ENCODE measurements at places on chromosomes 2 and 18.
A peak's percentile ranks its signal among the peaks of the same experiment; 100 is the strongest.

DNA sequence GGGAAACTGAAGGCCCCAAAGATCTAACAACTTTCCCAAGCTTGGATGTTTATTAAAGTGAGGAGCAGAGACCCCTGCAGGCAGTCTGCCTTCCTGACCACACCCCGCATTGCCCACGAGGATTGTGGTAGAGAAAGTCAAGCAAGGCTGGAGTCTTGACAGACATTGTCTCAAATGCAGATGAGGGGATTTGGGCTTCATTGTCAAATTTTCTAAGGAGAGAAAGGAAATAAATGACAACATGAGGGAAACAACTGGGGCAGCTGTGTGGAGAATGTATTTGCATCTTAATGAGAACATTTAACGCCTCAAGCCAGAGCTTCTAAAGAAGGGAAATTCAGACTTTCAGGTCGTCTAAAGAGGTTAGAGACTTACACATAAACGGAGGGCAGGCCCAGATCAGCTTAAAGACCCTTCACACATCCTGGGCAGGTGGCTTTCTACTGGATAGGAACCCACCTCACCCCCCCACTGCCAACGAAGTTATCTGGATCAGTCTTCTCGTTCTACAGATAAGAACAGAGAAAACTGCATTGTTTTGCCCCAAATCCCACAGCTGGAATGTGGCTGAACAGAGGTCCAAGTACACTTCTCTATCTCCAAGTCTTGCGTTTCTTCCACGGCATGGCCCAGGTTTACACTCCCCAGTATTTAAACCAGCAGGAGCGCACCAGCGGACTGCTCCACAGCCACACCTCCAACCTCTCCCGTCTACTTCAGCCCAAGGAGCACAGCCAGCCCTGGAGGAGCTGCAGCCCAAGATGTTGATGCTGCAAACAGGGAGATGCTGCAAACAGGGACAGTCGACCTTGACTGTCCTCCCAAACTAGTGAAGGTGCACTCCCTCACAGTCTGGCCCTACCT is 16.2 kb upstream of the SCG2 start:
- no peak for DNase-seq

- DNase-seq = no peak
Measured at GRCh38 chr2:41854227-41854626, 193.6 kb upstream of the PKDCC start.

DNA sequence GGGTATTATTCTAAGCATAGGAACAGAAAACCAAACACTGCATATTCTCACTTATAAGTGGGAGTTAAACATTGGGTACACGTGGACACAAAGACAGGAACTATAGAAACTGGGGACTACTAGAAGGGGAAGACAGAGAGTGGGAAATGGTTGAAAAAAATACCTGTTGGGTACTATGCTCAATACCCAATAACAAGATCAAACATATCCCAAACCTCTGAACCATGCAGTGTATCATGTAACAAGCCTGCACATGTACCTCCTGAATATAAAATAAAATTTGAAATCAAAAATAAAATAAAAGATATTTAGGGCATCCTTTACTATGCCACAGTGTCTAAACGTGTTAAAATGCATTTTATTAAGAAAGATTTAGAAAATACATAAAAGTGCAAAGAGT is 221.0 kb upstream of the TFPI start:
- no peak for DNase-seq

- DNase-seq = no peak
Measured at GRCh38 chr2:138771534-138771933, 8.7 kb downstream of the NXPH2 start.

GRCh38 chr18:47915930-47916329 is 14.5 kb downstream of the SMAD2 start:
- no peak for DNase-seq

DNA sequence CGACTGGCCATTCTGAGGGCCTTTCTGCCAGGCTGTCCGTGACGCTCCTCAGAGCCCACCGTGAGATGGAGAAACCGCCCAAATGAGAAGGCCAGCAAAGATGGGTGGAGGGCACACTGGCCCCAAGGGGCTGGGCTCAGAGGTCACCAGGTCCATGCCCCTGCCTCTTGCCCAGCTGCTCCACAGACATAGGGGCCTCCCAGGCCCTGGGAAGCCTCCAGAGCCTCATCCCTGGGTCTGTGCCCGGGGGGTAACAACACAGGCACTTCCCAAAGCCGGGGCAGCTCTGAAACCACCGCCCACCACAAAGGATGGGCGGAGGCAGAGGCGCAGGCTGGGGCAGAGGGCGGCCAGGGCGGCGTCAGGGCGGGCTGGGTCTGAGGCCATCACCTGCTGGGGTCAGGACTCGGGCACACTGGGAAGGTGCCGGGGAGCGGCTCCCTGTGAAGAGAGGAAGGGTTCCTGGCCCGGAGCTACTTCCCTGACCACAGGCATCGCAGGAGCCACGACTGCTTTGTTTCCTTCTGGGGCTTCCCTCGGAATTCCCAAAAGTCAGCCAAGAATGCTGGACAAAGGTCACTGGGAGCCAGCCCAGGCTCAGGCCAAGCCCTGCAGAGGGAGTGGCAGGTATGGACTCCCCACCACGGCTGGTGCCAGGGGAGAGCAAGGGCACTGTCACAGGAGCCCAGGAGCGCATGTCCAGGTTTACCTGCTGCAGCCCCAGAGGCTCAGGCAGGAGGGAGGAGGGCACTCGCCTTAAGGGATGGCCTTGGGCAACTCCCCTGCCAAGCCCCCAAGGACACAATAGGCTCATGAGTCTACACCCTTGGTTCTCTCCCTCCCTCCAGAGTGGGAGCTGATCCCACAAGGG is 9.4 kb downstream of the CYP26B1 start:
- DNase-seq = no peak

GRCh38 chr2:241618829-241619228 is 18.1 kb downstream of the THAP4 start:
- no peak for DNase-seq

DNA sequence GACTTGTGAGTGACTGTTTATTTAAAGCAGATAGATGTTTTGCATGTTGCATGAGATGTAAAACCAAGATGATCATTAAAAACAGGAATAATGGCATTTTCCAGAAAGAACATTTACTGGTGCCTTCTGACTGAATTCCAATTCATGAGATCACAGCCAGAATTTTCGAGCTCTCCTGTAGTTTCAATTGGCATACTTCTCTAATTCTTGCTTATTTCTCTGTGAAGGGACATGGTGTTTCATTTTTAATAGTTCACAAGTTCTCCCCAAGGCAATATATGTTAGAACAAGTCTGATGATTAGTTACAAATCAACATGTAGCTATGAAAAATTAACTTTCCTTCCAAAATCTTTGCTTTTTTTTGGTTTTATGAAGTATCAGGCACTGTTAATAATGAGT is 105.7 kb downstream of the PDE1A start:
- no peak for DNase-seq

GRCh38 chr2:101119431-101119830 is 31.8 kb downstream of the TBC1D8 start:
- no peak for DNase-seq

GRCh38 chr18:43578706-43579105 is 301.4 kb upstream of the SYT4 start:
- DNase-seq = no peak

DNA sequence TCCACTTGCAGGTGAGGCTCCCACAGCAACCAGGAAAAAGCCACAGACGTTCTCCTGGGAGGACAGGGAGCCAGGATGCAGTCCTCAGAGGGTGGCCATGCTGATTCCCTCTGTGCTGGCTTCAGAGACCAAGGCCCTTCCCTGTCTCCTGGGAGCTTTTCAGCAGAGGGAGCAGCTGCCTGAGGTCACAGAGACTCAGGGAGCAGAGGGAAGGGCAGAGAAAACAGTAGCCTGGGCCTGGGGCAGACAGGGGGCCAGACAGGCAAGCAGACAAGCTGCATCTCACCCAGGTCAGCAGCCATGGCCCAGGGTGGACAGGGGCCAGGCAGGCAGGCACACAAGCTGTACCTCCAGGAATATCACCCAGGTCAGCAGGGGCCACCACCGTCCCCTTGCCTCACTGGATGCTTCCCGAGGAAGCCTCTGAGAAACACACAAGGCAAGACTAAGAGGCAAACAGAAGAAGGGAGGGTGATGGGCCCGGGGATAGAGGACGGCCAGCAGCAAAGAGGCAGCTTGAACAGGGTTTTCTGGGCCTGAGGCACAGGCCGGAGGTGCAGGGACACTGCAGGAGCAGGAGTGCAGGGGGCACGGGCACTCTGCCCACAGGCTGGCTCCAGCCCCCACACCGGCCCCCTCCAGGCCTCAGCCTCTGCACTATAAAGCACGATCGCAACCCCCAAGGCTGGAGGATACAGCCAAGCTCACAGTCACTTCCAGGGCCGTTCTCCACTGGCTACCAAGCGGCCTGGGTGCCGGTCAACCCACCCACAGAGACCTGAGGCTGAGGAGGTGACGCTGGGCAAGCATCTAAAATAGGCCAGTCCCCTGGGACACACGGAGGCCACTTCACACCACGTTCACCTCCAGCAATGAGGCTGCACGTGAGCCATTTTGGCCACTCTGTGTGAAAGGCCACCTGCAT is 6.1 kb downstream of the SLC66A2 start:
- DNase-seq = no peak

- DNase-seq = no peak
Measured at GRCh38 chr2:44218771-44219170, 50.1 kb downstream of the PPM1B start.

DNA sequence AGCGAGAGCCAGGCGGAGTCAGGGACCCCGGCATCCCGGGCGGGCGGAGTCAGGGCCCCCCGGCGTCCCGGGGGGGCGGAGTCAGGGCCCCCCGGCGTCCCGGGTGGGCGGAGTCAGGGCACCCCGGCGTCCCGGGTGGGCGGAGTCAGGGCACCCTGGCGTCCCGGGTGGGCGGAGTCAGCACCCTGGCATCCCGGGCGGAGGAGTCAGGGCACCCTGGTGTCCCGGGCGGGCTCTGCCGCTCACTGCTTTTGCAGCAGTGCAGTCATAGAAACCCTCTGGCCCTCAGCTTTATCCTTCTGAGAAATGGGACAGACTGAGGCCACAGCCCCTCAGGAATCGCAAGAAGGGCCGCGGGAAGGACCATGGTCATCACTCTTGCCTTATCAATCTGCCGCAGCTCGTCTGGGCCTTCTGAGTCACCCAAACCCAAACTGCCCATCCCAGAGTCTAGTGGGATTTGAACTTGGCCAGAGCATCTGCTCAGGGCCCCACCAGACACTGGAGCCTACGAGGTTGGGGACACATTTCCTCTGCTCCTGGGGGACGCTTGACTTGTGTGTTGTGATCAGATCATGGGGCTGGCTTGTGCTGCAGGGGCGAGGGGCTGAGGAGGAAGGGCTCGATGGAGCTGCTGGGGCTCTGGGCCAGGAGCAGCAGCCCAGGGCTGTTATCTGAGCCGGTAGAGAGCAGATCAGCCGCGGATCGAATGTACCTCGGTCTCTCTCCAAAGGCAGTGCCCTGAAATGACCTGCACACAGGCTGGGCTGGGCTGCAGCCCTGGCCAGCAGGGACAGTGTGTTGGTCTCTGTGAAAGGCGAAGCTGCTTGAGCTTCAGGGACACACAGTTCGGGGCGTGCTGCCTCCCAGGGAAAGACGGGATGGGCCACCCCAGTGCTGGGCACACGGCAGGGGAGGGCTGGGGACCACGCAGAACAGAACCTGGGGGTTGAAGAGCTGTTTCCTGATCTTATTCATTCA is 290.1 kb upstream of the HDAC4 start:
- DNase-seq = no peak

DNA sequence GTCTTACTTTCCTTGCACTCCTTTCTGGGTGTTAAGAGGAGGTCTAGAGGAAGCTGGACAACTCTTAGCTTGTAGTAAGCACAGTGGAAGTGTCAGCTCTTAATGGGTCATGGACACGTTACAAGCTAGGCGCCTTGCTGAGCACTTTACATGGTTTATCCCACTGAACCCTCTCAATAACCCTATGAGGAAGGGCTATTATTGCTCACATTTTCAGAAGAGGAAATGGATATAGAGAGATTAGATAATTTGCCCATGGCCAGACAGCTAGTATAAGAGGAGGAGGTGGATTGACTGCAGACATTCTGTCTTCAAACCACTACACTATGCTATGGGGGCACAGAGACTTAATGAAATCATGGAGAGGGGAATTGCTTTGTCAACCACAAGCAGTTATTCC is 8.3 kb upstream of the IL1RN start:
- DNase-seq = no peak

GRCh38 chr2:107728586-107728985 is 98.1 kb upstream of the RGPD4 start:
- no peak for DNase-seq

DNA sequence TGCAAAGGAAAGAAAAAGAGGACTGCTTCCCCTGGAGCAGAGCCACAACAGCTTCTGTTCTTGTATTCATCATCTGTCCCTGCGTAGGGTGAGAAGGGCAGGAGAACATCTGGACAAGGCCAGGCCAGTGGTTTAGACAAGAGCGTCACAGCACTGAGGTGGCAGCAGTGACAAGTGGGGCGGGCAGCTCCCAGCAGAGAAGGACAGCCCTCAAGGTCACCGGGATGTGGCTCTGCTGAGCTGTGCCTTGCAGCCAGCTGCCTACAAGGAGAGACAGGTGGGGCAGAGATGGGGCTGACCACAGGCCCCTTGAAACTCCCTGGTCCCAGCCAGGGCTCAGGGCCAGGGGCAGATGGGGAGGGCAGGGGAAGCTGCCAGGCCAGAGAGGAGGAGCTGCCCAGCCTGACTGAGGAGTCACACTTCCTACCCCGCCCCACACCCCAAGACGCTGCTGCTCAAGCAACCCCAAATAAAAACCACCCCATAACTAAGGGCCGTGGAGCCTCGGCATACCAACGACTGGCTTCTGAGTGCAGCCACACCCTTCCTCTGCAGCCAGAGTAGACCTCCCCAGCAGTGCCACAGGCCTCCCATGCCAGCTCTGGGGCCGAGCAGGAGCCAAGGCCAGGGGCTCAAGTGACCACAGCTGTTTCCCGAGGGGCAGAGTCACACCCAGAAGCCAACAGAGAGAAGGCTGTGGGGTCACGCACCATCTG is 5.4 kb downstream of the RAB11FIP5 start:
- DNase-seq = peak; percentile 25

- no peak for DNase-seq
Measured at GRCh38 chr18:53148123-53148522, 808.1 kb downstream of the DCC start.

GRCh38 chr18:75214766-75215510 is 4.3 kb downstream of the TSHZ1 start:
- no peak for DNase-seq

- DNase-seq = no peak
Measured at GRCh38 chr2:202102425-202103000, 29.5 kb downstream of the KIAA2012 start.

DNA sequence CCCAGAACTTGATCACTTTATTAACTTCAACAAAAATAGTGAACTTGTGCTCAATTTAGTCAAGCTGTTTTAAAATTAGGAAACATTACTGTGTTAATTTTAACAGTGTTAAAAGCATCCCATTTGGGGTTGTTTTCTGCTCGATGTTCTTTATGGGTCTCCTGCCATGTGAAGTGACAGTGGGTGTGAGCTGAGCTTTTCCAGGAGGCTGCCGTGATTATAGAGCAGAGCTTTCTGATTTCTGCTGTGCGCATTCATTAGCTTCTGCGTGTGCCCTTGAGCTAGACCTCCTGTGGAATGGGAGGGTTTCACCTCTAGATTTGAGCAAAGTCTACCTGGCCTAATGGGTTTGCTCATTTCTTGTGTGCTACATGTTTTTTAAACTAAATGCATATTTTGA is 121.5 kb downstream of the WDSUB1 start:
- DNase-seq = no peak
